ENCODE measurements at places on chromosomes 16 and 17. TPM values are rescaled to one million over a fixed set of nuclear protein-coding genes. Genes with fewer than 3 reads are reported as not detected.

GRCh38 chr17:74497471-74497870 is 31.0 kb downstream of the CD300A start:
- peaks cover 1% of the 10 kb centered on the region for H3K27me3 ChIP-seq
- no peaks in the 10 kb centered on the region for H3K4me1 ChIP-seq
- H3K4me3 ChIP-seq: no peak overlapping the region
- no peaks in the 10 kb centered on the region for H3K36me3 ChIP-seq
- no peak overlapping the region for H3K27ac ChIP-seq

DNA sequence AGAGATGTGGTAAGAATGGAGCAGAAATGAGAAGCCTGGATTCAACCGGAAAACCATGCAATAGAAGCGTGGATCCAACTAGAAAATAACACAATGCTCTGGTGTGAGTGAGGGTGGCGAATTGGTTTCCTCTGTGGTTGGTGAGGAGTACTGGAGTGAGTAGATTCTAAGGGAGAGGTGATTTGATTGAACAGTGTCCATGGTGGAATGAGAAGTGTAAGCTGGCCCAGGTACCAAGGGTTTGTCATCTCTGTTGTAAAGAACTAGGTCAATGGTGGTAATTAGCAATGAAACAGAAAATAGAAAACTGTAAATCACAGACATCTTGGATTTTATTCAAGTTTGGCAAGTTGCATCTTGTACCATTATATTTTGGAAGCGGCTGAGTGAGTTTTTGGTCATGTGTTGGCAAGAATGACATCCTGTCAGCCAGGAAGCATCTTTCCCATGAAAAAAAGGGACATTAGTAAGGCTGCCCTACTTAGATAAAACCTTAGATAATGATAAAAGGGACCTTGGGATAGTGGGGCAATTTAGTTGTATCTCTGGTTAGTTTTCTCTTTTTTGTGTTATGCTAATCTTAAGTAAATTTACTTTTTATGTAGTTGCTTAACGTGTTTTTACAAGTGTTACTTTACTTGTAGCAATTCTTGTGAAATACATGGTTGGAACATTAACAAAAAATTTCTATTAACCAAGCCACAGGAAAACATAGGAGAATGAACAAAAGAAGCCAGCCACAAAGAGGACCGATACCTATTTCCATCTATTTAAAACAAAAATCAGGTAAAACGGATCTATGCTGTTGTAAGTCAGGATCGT is 20.9 kb downstream of the HSD17B2 start:
- H3K4me3 ChIP-seq: no peak overlapping the region
- no peaks in the 10 kb centered on the region for H3K4me1 ChIP-seq
- no peak overlapping the region for H3K27ac ChIP-seq
- H3K27me3 ChIP-seq: no peaks in the 10 kb centered on the region

GRCh38 chr16:67901734-67902133 is 8.7 kb downstream of the PSKH1 start:
- H3K36me3 ChIP-seq: no peaks in the 10 kb centered on the region
- no peak for DNase-seq
- H3K4me3 ChIP-seq: no peak overlapping the region
- no peak overlapping the region for H3K27ac ChIP-seq

- no peak overlapping the region for H3K27ac ChIP-seq
- DNase-seq: no peak
- peaks cover 8% of the 10 kb centered on the region for H3K4me1 ChIP-seq
- no peaks in the 10 kb centered on the region for H3K36me3 ChIP-seq
- H3K27me3 ChIP-seq: no peaks in the 10 kb centered on the region
Measured at GRCh38 chr17:65723431-65724151, 162.1 kb upstream of the AXIN2 start.

- no peak overlapping the region for H3K4me3 ChIP-seq
- H3K4me1 ChIP-seq: no peaks in the 10 kb centered on the region
- peaks cover 21% of the 10 kb centered on the region for H3K36me3 ChIP-seq
- H3K27ac ChIP-seq: no peak overlapping the region
- no peaks in the 10 kb centered on the region for H3K27me3 ChIP-seq
- no peak for DNase-seq
Measured at GRCh38 chr17:37182786-37183465, 192.9 kb upstream of the C17orf78 start.

DNA sequence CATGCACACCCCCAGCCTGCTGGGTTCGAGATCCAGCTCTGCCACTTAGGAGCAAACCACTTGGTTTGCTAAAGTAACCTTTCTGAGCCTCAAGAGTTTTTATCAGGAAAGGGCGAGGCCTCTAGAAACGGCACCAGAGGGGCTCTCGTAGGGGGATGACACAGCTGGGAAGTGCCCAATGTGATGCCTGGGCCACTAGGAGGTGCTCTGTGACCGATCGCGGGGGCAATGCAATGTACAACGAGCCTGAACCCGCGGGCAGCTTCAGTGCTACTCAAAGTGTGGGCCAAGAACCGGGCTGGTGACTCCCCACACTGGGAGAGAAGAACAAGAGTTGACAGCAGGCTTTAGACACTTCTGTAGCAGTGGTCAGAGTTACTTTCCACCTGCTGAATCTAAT is 9.4 kb downstream of the C16orf89 start:
- H3K4me1 ChIP-seq: peaks cover 18% of the 10 kb centered on the region
- peak; percentile 80 for DNase-seq
- H3K36me3 ChIP-seq: no peaks in the 10 kb centered on the region
- no peak overlapping the region for H3K4me3 ChIP-seq

DNA sequence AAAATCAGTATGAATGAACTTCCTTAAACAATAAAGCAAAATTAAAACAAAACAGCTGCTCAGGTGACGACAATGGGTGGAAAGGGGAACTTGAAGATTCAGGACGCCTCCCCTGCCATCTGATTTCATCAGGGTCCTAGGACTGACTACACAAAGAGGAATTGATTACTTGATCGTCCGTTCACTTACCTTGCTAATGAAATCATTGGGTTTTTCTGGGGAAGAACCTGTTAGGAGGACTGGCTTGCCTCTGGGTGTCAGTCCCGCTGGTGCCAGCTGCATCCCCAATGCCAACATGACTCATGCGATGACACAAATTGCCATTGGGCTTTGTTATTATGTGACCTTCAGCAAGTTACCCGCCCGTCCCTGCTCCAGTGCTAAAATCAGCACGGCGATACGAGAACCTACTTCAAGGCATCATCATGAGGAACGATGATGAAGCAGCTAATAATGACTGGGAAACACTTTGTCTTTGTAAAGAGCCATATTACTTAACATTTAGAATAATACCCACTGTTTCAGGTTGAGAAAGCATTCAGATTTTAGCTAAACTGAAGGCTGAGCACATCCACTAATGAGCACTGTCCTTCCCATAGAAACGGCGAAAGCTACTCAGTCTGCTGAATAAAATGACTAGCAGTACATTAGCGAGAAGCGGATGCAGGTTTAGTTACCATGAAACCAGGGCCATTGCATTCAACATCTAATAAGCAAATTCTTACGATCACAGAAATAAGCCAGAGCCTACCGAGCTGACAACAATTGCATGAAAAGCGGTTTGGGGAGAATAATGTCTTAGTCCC is 139.4 kb downstream of the ZFHX3 start:
- H3K27ac ChIP-seq: no peak overlapping the region
- no peak overlapping the region for H3K4me3 ChIP-seq
- DNase-seq: no peak
- no peaks in the 10 kb centered on the region for H3K27me3 ChIP-seq

GRCh38 chr16:12575288-12575687 is 228.4 kb downstream of the CPPED1 start:
- no peak overlapping the region for H3K4me3 ChIP-seq
- no peak for DNase-seq
- H3K4me1 ChIP-seq: no peaks in the 10 kb centered on the region
- no peak overlapping the region for H3K27ac ChIP-seq

- H3K36me3 ChIP-seq: no peaks in the 10 kb centered on the region
- peak; percentile 96 for DNase-seq
- peak overlapping the region; percentile 49 for H3K27ac ChIP-seq
Measured at GRCh38 chr17:78360371-78361224, 721 bp upstream of the SOCS3 start.

- DNase-seq: no peak
- no peak overlapping the region for H3K27ac ChIP-seq
- H3K4me1 ChIP-seq: peaks cover 7% of the 10 kb centered on the region
- no peaks in the 10 kb centered on the region for H3K36me3 ChIP-seq
- H3K4me3 ChIP-seq: no peak overlapping the region
- H3K27me3 ChIP-seq: no peaks in the 10 kb centered on the region
Measured at GRCh38 chr16:88194397-88195268, 188.1 kb upstream of the ZNF469 start.

- no peak overlapping the region for H3K27ac ChIP-seq
- H3K36me3 ChIP-seq: no peaks in the 10 kb centered on the region
- DNase-seq: no peak
- H3K4me1 ChIP-seq: no peaks in the 10 kb centered on the region
- no peaks in the 10 kb centered on the region for H3K27me3 ChIP-seq
- H3K4me3 ChIP-seq: no peak overlapping the region
Measured at GRCh38 chr16:89120921-89121351, 27.3 kb downstream of the ACSF3 start.

GRCh38 chr16:67936124-67936879 is at the start of gene PSMB10:
Gene PSMB10, minus strand, starts transcription at chr16:67936850. Its CDS starts 101 bp downstream, at chr16:67936749.
- no peak within 1 kb of the TSS for H3K27ac ChIP-seq
- no peaks in the 10 kb centered on the region for H3K36me3 ChIP-seq
- H3K4me3 ChIP-seq: peak within 1 kb of the TSS; percentile 78
- H3K27me3 ChIP-seq: no peaks in the 10 kb centered on the region
- peaks cover 12% of the 10 kb centered on the region for H3K4me1 ChIP-seq

GRCh38 chr17:76074390-76075363 is at the start of gene GALR2:
Gene GALR2, plus strand, starts transcription at chr17:76074781. Its CDS starts 103 bp downstream, at chr17:76074884.
- H3K27ac ChIP-seq: no peak within 1 kb of the TSS
- peak; percentile 70 for DNase-seq
- peaks cover 70% of the 10 kb centered on the region for H3K27me3 ChIP-seq

DNA sequence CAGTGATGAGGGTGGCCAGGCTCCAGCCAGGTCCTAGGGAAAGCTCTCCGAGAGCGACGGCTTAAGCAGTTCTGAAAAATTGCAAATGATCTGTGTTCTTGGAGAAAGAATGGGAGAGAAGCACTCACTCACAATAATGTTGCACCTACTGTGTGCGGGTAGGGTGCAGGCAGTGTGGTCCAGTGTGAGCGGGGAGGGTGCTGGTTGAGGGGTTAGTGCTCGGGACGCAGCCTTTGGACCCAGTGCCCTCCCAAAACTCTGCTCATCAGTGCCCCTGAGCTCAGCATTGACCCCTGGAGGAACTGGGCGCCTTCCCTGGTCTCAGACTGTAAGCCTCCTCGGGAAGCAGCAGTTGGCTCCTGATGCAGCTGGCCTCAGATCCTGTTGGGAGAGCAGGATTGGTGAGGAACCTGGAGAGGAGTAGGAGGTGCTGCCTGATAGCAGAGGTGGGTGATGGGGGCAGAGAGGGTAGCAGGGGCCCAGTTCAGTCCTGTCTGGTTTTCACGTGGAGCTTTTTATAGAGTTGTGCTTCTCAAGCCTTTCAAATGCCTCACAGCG is 23.6 kb upstream of the ZNF750 start:
- no peak for DNase-seq
- H3K4me1 ChIP-seq: peaks cover 28% of the 10 kb centered on the region
- H3K4me3 ChIP-seq: no peak overlapping the region
- H3K36me3 ChIP-seq: no peaks in the 10 kb centered on the region
- H3K27ac ChIP-seq: no peak overlapping the region

DNA sequence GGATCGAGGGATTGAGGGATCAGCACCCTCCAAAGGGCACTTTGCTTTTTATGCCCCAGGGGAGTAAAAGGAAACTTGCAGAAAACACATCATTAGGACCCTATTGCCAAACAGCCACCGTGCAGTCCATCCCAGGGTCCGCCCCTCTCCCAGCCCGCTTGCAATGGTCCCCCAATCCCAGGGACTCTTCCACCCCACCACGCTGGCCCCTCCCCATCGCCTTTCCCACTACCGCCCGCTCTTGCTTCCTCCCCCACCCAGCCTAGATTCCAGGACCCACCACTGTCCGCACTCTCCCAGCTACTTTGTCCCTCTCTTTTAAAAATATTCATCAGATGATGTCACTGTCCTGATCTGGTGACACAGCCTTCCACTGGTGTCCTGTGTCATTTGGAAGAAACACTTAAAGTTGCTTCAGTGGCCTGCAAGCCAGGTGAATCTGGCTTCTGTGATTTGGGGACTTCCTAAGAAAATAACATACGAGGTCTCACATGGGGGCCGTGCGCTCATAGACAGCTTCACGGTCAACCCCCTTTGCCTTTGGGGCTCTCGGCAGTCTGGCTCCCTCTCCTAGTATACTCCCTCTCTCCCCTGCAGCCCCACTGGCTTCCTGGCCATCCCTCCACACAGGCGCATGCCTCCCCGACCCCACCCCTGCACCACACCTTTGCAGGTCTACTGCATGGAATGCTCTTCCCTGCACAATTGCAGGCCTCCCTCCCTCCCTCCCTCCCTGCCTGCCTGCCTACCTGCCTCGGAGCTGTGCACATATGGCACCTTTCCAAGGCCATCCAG is 127.9 kb downstream of the RBFOX3 start:
- H3K27ac ChIP-seq: no peak overlapping the region
- peaks cover 29% of the 10 kb centered on the region for H3K4me1 ChIP-seq
- H3K36me3 ChIP-seq: no peaks in the 10 kb centered on the region
- H3K4me3 ChIP-seq: no peak overlapping the region

WDR59 gene
- total RNA-seq: 38.4 TPM

VMO1 gene
- total RNA-seq: not detected

PRR35 gene
- not detected for total RNA-seq

NTN1 gene
- 2.4 TPM for total RNA-seq

BCO1 gene
- total RNA-seq: 4.2 TPM

KRT12 gene
- total RNA-seq: not detected

UMOD gene
- not detected for total RNA-seq

AOC2 gene
- total RNA-seq: 1.2 TPM
